Dermis microvascular lymphatic vessel endothelial cell (primary cell): ENCODE measurements at places on chromosomes 3 and 15.

DNA sequence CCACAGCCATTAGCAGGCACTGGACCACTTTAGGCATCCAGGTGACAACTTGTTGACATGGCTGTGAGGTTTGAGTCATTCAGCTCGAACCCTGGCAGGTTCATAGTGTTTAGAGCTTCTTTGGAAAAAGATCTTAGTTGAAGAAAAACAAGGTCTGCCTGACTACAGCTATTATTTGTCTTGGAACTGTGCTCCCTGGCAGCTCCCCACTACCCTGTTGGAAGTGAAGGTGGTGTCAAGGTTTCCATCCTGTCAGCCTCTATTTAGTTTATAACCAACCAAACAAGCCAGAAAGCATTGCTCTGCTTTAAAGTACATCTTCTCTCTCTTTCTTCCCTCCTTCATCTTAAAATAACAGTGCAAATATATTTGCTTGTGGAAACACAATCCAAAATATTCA lies 56.8 kb downstream of the KAT2B start:
- peak; percentile 6 for DNase-seq

- no peak for DNase-seq
Measured at GRCh38 chr3:58429657-58430056, 4.0 kb downstream of the PDHB start.

DNA sequence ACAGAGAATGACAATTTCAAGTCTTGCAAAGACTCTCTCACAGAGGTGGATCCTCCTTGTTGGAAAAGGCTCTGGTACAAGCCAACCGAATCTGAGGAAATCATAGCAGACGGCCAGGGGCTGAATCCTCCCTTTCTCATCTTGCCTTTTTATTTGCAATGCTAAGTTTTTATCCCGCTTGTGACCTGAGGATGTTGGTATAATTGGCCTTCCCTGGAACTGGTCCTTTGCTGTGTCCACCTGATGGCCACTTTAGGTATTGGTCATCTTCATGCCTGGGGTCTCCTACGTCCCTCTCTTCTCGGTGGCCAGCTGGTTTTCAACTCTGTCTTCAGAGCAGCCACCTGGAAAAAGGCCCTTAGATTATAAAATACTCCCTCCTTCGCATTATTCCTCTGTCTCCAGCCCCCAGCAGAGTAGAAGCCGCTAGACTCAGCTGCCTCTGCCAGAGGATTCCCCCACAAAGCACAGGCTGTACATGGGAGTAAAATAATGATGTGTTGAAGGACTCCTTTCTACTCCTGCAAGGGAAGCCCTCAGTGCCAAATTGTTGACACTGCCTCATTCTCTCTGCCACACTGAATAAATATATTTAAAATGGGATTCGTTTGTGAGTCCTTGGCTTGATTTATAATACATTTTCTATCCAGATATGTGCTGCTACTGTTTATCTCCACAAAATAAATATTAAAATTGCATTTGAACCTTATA lies 208.9 kb upstream of the CFAP20DC start:
- DNase-seq, result no peak

DNA sequence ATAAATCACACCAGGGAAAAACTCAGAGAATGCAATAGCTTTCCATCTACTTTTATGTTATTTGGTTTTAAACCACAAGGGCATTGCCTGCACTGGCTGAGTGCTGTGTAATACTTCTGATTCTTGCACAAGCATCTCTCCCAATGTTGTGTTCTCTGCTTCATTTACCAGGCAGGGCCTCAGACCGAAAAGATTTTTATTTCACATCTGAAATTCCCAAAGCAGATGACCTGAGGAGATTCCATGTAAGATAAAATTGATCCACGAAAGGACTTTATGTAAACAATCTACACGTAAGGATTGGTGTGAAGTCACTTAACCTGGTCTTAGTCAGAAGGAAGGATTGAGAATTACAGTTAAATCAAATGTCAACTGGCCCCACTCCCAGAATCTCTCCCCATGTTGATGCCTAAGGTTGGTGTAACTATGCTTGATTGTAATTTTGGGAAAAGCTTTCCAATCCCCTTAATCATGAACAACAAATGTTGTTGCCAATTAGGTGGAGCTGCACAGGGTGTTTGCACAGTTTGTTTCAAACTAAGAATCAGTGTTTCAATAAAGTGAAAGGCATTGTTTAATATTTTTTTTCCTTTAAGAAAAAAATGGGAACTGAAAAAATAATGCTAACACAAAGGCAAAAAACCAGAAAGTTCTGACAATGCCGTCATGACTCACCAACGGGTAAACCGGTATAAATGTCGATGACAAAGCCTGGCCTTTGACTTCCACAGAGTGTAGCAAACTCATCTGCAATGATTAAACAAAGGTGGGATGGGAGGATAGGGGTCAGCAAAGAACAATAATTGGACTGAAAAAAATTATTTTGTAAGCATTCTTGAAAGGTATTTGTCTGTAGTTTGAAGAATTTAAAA lies 128.6 kb downstream of the DUT start:
- DNase-seq, result peak; percentile 59

- DNase-seq, result no peak
Measured at GRCh38 chr3:132570016-132570415, 27.1 kb upstream of the ACKR4 start.

GRCh38 chr15:94366781-94367180 lies 135.4 kb downstream of the MCTP2 start:
- DNase-seq, result no peak

DNA sequence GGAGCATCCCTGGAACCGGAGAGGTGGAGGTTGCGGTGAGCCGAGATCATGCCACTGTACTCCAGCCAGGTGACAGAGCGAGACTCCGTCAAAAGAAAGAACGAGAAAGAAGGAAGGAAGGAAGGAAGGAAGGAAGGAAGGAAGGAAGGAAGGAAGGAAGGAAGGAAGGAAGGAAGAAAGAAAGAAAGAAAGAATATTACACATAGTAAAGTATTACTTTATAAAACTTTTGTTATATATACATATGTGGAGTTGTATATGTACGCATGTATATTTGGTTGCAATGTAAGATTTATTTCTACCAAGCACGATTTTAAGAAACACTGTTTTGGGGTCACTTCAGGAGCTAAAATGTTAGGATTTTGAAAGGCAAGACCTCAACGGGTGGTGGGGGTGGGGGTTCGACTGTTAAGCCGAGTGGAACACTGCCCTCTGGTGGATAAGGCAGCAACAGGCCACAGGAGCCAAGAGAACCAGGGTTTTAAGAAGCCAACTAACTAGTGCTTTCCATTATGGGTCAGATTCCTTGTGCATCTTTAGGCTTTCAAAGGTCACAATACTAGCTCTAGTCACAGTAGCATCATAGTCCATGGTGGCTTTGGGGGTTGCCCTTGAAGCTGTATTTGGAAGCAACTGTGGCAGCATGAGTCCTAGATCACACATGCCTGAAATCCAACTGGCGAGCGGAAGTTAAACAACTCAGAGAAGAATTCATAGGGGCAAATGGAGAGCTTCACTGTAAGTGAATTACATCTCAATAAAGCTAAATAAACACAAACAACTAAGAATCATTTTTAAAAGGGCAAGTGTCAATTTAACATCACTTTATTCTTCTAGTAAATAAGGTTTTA lies 22.5 kb downstream of the GLB1 start:
- DNase-seq, result peak; percentile 40

GRCh38 chr15:46251903-46252302 lies 617.1 kb downstream of the SQOR start:
- DNase-seq, result no peak

- DNase-seq, result no peak
Measured at GRCh38 chr3:115512565-115513415, 110.5 kb upstream of the GAP43 start.

DNA sequence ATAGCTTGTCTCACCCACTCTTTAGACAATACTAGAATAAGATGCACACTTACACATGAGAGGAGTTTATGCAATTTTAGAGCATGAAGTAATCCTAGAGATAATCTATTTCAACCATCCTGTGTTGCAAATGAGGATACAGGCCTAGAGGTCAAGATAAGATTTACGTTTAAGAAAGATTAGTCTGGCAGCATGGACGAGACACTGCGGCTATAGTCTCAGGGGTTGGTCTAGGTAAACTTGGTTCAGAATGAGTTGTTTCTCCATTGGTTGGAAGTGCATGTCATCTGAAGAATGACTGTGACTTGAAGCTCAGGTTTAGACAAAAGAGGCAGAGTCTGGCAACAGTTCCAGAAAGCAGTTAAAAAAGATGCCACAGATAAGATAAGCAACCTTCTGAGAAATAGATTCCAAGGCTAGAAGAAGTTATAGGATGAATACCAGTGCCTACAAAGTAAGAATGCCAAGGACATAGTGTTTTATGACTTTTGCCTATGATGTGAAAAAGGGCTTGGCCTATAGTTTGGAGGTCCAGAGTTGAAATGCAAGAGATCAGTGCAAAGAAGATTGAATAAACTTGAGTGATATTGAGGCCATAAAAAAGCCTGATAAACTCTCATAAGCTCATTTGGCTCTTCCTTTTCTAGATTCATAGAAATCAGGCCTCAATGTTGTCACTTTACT lies 631.0 kb downstream of the SQOR start:
- DNase-seq, result no peak

DNA sequence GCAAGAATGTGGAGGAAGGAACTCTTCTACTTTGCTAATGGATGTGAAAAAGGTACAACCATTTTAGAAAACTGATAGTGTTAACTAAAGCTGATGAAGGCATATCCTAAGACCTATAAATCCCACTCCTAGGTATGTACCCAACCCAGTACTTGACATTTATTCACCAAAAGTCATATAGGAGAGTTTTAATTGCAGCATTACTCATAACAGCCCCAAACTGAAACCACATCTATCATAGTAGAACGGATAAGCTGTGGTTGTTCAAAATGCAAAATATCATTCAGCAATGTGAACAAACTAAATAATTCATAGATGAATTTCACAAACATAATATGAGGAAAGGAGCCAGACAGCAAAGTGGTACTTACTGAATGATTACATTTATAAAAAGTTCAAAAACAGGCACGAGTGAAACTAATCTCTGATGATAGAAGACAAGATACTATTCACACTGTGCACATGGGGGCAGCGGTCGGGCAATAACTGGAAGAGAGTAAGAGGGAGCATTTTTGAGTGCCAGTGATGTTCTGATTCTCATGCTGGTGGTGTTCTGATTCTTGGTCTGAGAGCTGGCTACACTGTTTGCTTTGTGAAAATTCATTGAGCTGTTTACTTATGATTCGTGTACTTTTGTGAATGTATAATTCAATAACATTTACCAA lies 34.3 kb downstream of the GOLIM4 start:
- no peak for DNase-seq

- peak; percentile 25 for DNase-seq
Measured at GRCh38 chr3:158313338-158313927, 203.5 kb downstream of the RSRC1 start.

DNA sequence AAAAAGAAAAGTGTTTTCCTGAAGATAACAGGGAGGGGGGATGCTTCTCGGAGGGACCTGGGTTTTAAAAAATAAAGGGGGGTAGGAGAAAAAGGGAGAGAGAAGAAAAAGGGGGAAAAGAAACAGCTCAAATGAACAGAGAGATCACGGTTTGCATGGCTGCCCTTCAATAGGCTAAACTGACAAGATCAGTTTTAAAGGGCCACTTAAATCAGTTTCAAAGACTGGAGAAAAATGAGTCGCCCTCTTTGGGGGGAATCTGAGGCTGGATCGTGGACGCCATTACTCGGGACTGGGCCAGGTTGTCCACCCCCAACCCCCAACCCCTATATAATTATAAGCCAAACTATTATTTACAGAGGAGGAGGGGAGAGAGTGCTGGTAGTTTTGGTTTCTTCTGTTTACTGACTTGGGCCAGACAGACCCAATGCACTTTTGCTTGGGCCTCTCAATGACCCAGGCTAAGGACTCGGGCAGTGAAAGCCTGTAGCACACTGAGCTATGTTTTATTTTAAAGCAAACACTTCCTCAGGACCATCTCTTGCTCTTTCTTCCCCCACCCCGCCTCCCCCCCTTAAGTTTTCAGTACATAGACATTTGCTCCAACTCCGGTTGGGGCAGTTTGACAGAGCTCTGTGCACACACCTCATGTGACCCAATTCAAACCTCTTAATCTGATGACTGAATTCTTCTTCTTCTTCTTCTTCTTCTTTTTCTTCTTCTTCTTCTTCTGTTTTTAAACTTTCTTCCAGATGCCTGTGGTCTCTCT lies 6.3 kb downstream of the NR2F2 start:
- peak; percentile 57 for DNase-seq

- no peak for DNase-seq
Measured at GRCh38 chr3:187913617-187914033, 168.4 kb upstream of the BCL6 start.

DNA sequence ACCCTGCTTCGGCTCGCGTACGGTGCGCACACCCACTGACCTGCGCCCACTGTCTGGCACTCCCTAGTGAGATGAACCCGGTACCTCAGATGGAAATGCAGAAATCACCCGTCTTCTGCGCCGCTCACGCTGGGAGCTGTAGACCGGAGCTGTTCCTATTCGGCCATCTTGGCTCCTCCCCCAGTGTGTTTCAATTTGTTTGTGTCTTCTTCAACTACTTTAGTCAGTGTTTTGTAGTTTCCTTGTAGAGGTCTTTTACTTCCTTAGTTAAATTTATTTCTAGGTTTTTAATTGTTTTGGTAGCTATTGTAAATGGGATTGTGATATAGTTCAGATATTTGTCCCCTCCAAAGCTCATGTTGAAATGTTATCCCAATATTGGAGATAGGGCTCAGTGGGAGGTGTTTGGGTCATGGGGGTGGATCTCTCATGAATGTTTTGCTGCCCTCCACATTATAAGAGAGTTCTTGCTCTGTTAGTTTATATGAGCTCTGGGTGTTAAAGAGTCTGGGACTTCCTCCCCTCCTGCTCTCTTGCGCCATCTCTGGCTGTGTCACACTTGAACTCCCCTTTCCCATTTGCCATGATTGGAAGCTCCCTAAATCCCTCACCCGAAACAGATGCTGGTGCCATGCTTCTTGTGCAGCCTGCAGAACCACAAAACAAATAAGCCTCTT lies 304.4 kb downstream of the DOCK3 start:
- DNase-seq, result no peak

DNA sequence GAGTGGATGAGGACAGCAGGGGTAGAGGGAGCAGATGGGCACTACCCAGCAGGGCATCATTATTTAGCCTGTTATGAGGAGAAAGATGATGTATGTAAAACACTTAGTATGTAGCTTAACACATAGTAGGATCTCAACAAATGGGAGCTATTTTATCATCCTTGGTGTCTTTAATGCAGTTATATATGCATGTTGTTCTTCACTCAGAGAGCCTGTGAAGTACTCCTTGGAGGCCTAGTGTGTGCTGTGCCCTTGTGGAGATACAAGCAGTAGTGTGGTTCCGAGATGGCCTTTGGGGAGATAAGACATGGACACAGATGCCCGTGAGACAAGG lies 124.2 kb downstream of the LIPC start:
- DNase-seq, result no peak

DNA sequence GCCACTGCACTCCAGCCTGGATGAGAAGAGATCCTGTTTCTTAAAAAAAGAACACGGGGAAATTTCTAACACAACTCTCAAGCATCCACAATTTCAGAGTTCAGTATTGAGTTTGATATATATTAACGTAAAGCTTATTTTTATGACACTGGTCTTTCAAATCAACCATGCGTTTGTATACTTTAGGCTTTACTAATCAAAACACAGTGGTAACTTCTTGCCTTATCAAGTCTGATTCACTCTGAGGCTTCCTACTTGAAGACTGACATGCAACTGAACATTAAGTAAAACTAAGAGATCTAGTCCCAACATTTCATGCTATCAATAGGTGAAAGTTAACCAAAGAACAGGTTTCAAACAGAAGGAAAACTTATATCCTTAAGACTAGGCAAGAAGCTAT lies 46.7 kb downstream of the PRTG start:
- DNase-seq, result no peak
